ENCODE measurements at places on chromosomes 2 and 18. TPM values are rescaled to one million over a fixed set of nuclear protein-coding genes. Genes with fewer than 3 reads are reported as not detected.

C1GALT1C1L gene
- 1.0 TPM for polyA plus RNA-seq

DNA sequence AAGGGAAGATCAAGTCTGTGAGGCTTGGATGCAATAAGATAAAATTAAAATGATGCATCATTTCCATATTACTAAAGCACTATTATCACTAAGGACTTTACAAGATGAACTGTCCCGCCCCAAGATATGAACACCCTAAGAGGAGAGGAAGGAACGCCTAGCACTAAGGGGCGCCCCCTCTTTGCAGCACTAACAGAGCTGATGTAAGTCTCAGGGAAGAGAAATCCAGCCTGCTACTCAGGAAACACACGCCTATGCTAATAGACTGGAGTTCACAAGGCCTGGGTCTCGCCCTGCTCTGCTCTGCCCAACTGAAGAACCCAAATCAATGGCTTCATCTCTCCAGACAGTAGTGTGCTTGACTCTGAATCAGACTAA, 6.1 kb downstream of the INO80C start:
- no peak for DNase-seq

SLC5A7 gene
- 0.09 TPM for polyA plus RNA-seq

- DNase-seq: no peak
Observed at GRCh38 chr2:202405798-202406197, 29.7 kb downstream of the BMPR2 start.

DNA sequence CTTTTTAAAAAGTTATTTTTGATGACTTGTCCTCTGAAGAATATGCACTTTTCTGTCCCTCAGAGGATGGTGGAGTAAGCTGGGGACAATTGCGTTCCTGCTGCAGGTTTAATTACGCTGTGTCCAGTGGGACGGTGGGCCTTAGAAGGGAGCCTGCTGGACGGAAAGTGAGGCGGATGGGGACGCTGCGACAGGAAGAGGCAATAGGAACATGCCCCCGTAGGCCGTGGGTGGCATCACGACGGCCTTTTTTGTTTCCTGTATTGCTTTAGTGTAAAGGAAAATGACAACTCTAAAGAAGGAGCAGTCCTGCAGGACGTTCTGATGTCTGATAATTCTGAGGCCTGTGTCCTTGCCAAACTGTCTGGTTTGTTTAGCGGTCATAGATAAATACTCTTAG, 121.6 kb downstream of the NFATC1 start:
- DNase-seq: no peak

DNA sequence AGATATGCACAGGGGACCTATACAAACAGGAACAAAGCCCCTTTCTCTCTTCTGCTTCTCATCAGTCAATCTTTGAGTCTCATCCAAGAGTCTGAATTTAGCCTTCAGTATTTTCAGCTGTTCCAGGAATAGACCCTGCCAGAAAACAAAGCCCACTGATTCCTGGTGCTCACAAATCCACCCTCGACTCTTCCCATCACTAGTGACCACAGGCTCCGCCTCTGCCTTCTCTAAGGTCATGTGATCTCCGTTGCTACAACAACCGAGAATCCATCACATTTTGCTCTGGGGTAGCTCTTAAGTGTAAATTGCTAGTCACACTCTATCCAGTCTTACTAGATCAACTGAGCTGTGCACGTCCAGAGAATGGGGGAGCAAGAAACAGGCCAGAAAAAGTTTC, 46.4 kb upstream of the SPTBN1 start:
- no peak for DNase-seq

HRH4 gene
- polyA plus RNA-seq: 0.08 TPM

DNA sequence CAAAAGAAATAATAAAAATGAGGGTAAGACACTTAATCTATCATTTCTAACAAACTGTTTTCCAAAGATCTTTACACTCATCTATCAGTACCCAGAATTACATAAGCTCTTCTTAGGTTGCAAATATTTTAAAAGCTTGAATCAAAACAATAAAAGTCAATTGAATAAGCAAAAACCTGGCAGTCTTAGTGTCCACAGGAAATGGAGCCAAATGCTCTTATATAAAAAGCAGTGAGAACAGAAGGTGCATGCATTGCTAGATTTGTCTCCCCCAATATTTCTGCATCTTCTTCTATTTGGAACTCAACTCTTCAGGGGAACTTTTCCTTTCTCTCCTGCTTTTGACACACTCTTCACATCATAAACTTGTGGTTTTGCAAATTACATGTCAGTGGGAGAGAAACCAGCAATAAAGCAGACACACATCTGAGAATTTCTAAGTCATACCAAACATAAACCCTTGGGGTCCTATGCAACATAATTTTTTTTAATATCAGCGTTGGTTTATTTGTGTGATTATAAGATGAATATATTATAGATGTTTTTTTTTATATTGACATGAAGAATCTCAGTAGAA, 343.9 kb upstream of the ACVR2A start:
- DNase-seq: no peak

SERPINB4 gene
- not detected for polyA plus RNA-seq

PCARE gene
- 0.25 TPM for polyA plus RNA-seq

ESPNL gene
- 2.6 TPM for polyA plus RNA-seq

SUMO1 gene
- 85.3 TPM for polyA plus RNA-seq

DNA sequence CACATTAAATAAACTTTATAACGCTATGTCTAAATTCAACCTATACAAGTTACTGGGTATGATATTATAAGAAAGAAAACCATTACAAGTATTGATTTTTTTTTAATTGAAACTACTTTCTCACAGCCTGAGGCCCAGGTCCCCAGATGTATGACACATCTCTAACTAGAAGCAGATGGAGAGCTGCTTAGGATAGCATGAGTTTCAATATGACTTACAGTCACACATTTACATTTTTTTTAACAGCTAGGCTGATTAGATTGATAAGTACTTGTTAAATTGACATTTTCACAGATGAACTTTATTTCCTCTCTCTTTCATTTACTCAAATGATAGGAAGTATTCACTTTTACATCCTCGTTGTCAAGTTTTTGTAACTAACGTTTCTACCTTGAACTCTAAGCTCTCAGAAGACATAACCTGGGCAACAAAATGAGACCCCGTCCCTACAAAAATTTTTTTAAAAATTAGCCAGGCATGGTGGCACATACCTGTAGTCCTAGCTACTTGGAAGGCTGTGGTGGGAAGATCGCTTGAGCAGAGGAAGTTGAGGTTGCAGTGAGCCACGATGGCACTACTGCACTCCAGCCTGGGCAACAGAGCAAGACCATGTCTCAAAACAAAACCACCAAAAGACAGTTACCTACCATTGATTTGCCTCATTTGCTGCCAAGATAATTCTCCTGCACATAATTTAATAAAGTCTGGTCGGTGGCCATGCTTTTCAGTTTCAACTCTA, 52.4 kb downstream of the STK39 start:
- no peak for DNase-seq

NOL4 gene
- 0.09 TPM for polyA plus RNA-seq

DNA sequence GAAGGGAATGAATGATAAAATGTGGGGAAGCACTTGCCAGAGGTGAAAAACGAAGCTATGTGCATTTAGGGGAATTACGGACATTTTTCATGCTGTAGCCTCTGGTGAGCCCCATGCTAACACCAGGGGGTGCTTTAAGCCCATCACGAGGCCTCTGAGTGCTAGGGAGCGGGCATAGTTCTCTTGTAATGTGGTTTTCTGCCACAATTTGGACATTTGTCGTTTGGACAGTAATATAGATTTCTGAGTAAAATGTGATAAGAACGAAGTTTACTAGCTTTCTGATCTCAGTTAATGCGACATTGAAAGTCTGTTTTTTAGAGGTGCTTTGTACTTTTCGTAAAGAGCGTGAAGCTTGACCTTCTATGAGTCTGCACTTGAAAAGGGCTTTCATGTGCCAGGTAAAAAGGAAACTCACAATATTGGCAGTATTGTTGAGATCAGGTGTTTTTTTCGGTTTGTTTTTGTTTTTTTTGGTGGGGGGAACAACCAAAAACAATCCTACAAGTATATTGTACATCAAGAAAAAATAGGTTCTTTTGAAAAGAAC, 50.6 kb downstream of the TRAF3IP1 start:
- peak; percentile 52 for DNase-seq

NT5C1B gene
- 0.25 TPM for polyA plus RNA-seq

REG3A gene
- not detected for polyA plus RNA-seq

DNA sequence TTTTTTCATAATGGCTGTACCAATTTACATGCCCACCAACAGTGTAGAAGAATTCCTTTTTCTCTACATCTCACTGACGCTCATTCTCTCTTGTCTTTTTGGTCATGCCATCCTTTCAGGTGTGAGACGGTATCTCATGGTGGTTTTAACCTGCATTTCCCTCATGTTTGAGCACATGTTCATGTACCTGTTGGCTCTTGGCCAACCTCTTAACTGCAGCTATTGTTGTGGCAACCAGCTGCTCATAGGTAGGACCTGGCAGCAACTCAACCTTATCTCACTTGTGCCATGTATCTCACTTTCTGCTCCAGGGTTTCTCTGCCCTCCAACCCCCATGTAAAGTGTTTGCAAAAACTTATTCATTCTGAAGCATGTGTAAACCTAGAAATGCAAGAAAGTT, 167.5 kb downstream of the UPP2 start:
- no peak for DNase-seq

DNA sequence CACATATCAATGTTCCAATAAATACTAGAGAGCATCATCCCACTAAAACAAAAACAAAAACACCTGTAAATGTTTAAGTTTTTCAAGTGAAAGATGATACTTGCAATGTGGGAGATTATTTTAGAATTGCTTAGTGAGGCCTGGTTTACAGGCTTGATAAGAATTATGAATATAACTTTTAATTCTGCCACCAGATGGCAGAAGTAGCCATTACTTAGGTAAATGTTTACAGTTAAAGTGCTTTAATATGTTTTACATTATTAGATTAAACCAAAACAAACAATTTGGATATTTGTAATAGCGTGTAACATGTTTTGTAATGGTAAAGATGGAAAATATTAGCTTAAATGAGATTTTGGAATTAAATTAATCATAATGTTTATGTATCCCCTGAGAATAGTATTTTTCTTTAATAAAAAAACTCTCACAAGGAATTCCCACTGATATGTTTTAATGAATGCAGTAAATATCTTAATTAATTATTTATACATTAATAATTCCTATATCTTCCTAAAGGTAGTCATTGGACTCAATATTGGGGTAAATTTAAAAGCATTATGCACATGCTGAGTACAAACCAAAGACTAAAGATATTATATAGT, 522.0 kb downstream of the SPAG16 start:
- peak; percentile 1 for DNase-seq

CDCA7 gene
- polyA plus RNA-seq: 12.1 TPM

TGFBRAP1 gene
- polyA plus RNA-seq: 8.2 TPM

DNA sequence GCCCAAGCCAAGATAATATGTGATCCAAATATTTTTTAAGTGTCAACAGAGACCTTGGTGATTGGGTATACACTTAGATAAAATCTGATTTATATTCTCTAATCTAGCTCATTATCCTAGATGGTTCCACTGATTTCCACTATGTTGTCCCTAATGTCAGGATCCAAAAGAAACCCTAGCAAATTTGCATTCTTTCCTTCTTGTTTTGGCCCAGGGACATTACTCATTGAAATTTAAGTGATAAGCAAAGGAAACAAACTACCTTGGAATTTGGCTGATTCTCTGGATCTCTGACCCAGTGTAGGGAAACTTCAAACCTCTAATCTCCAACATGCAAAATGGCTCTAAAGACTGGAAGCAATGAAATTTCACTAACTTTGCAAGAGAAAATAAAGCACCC, 179.8 kb upstream of the MEIS1 start:
- no peak for DNase-seq

CHN1 gene
- 12.1 TPM for polyA plus RNA-seq

FRZB gene
- polyA plus RNA-seq: 24.1 TPM

DNA sequence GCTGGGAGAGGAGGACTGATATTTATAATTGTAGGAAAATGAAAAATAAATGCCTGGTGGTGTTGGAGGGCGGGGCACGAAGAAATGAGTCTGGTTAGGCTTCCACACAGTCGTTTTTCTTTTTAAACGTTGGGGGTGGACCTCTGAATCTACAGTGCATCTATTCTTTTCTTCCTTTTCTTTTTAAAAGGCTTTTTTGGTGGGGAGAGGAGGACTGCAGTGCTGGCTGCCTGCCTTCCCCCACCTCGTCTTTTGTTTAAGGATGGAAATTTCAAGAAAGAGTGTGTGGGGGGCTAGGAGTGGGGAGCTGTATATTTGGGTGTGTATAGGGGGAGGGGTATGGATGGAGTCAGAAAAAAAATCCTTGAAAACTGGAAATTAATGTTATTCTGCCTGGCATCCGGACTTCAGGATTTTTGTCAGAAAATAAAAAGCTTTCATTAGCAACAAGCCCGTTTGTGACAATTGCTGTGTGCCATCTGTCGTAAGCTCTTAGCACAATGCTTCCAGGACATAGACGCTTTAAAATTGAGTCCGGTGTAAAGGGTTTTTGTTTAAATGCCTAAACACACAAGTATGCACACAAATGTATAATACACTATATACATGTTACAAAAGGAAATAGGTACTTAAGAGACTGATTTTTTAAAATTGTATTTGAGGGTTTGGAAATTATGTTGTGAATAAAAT, 1.1 kb downstream of the MAP2 start:
- no peak for DNase-seq

TACR1 gene
- 0.40 TPM for polyA plus RNA-seq

All from forelimb muscle (tissue), 1 donor.